GM12878 (cell line): ENCODE measurements at places on chromosomes 5 and 9.

DNA sequence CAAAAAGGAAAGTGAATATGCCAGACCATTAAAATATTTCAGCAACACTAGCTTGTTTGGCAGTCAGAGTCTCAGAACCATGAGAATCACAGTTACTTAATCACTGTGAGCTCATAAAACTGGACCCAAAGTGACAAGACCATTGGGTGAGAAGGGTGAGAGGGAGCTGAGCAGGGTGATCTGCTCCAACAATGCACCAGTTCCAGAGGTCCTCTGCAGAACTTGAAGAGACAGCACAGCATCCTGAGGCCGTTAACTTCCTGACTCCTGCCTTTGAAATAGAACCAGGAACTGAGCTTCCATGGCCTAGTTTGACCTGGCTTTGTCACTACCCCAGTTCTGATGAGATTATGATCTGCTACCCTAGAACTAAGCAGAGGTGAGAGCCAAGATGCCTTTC is 57.4 kb downstream of the NFIB start:
- no peak for DNase-seq

- DNase-seq = peak; percentile 12
These were observed 359.7 kb downstream of the TRIM32 start for GRCh38 chr9:117046666-117047327.

DNA sequence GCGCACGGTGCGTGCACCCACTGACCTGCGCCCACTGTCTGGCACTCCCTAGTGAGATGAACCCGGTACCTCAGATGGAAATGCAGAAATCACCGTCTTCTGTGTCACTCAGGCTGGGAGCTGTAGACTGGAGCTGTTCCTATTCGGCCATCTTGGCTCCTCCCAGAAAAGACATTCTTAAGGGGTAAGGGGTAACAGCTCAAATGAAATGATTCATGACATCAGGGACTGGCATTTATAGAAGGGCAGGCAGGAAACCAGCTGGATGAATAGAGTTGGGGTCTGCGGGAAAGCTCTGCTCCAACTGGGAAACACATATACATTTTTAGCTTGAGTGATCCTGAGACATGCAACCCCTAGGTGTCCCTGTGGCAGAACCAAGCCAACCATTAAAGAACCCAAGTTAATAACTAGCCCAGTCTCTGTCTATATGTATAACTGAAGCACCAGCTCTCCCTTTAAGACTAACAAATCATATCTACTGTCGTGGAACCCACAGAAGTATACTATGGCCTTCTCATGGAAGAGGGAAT is 119.3 kb downstream of the LMNB1 start:
- no peak for DNase-seq

DNA sequence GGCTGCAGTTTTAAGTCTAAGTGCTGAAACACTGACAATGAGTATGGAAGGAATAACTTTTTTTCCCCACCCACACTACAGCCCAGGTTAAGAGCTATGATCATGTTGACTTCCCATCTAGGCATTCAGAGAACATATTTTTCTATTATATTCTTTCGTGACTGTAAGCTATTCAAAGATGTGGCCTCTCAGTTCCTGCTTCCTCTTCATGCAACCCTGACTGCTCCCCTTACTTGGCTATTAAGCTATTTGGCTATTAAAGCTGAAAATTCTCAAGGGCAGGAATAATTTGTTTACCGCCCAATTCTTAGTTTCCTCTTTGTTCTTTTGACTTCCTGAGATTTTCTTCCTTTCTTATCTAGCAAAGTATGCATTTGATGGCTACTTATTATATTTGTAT is 18.6 kb upstream of the ALDH1A1 start:
- no peak for DNase-seq

GRCh38 chr9:3698076-3698475 is 172.3 kb upstream of the RFX3 start:
- no peak for DNase-seq

- no peak for DNase-seq
These were observed 6.7 kb upstream of the CPLANE1 start for GRCh38 chr5:37255774-37256358.

- DNase-seq = no peak
These were observed 165.8 kb downstream of the MELK start for GRCh38 chr9:36738318-36738976.

GRCh38 chr5:175658299-175659145 is 651 bp downstream of the HRH2 start:
- no peak for DNase-seq

- DNase-seq = no peak
These were observed 673 bp downstream of the CDC25C start for GRCh38 chr5:138330813-138331448.
